ENCODE measurements at places on chromosomes 12 and 14. TPM values are rescaled to one million over a fixed set of nuclear protein-coding genes. Genes with fewer than 3 reads are reported as not detected.

DNA sequence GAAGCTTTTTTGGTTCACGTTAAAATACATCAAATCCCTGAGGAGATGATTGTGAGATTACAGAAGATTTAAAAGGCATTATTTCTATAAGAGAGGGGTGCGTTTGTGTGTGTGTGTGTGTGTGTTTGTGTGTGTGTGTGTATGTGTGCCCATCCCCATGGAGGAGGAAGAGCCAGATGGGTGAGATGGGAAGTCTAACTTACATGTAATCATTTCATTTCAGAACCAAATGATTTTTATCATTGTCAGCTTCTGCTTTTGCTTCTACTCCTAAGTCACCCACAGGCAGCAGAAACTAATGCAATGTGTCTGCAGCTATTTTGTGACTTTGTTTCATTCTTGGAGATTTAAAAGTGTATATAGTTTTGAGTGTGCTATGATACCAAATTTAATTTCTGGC is 68.7 kb downstream of the SLC4A8 start:
- no peak for DNase-seq

DNA sequence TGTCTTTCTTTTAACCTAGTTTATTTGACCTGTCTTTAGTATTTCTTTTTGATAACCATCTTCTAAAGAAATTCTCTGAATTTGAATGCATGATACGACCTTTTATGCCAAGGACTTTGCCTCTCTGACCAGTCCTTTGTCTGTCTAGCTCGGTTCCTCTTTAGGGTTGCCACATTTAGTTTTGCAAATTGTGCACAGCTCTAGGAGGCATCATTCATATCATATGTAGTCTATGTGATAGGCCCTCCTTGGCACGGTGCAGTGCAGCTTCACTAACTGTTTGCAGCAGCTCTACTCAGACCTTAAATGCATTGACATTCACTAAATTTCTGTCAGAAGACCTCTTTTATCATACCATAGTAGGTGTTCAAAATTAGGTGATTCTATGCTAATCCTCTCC is 75.6 kb downstream of the USP15 start:
- DNase-seq, result no peak

- DNase-seq, result no peak
These were observed 1006.9 kb downstream of the NRXN3 start for GRCh38 chr14:79177106-79177505.

GRCh38 chr12:11321980-11322379 is 11.7 kb upstream of the PRB4 start:
- no peak for DNase-seq

- DNase-seq, result peak; percentile 20
These were observed 92.6 kb upstream of the TMPO start for GRCh38 chr12:98422812-98423211.

DNA sequence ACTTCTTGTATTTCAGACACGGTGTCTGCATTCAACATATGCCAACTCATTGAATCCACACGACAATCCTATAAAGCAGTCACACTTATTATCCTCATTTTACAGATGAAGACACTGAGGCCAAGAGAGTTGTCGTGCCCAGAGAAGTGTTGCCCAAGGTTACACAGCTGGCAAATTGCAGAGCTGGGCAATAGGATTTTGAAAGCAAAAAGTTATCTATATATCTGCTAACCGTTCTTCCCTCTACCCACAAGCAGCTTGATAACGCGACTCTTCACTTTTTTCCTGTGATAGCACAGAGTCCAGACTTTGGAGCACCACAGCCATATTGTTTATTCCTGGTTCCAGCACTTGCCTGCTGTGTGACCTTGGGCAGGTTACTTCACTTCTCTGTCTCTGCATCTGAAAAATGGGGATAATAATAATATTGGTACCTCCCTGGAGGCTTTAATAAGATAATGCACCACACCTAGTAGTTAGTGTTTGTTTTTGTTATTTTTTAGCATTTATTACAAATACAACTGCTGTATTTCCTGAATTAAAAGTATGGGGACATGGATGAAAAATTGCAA is 82.2 kb downstream of the CHST11 start:
- no peak for DNase-seq

DNA sequence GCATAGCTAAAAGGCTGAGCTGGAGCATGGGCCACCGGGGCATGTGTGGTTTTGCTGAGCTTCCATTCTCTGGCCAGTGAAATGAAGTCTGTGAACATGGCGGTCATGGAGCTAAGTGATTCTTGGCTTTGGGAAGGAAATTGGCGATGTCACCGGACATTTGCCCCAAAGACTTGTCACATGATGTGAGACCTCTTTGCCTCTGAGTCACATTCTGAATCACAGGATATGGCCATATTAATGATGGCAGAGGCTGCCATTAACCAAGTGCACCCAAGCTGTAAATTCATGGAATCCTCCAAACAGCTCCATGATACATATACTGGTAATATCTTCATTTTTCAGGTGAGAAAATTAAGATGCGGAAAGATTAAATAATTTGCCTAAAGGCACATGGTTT is 27.4 kb upstream of the BATF start:
- DNase-seq, result no peak

DNA sequence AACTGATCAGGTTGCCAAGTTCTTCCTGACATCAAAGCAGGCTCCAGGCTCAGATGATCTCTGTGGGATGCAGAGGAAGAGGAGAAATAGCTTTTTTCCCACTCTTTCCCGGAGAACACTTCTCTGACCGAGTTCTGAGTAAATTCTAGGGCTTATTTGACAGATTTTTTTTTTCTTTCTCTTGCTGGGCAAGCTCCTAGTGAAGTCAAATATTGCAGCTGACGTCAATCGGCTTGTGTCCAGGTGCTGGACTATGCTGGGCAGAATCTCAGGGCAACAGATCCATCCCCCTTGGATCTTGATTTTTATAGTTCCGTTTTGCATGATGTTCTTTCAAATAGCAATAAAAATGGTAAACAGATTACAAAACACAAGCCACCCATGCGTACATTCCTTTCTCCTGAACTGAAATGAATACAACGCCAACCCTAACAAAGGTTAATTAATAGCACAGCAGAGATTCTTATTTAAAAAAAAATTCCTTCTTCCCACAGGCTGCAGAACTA is 182.2 kb downstream of the NOVA1 start:
- no peak for DNase-seq

- no peak for DNase-seq
These were observed 53.9 kb downstream of the ANAPC7 start for GRCh38 chr12:110349514-110350151.

DNA sequence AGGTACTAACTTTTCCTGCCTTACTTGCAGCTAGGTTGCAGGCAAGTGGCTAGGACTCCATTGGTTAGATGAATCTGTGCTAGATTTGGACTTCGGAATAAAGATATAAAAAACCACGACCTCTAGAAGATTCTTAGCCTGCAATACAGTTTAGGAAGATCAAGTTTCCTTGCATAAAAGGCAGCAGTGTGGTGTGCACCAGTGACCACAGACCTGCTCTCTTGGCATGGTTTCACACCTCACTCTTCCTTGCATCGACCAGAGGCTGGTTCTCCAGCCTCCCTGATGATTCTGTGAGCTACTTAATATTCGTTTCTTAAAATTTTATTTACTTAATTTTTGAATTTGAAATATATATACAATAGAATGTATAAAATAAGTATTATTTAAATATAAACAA is 9.8 kb downstream of the KLHDC1 start:
- DNase-seq, result no peak

- DNase-seq, result no peak
These were observed 200.6 kb downstream of the PHETA1 start for GRCh38 chr12:111168009-111168900.

GRCh38 chr12:28374556-28374955 is 184.3 kb downstream of the CCDC91 start:
- DNase-seq, result no peak

GRCh38 chr14:84544486-84545131 is 985.3 kb upstream of the FLRT2 start:
- DNase-seq, result no peak

DNA sequence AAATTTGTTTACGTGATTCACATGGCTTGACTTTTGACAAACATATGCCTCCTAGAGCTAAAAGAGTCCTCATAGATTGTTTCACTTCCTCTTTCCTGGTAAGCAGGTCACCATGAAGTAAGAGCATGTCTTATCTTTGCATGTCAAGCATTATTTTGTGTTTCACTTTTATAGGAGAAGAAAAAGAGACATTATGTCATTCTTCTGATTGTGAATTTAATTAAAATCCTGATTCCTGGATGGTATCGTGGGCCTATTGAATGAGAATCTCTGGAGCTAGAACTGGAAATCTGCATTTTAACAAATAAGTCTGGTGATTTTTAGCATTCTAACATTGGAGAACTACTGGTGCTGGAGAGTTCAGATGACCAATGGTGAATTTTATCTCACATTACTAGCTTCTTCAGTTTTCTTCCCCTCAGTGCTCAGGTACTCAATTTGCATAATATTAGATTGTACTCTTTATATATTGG is 218.6 kb upstream of the ATP2B1 start:
- DNase-seq, result no peak

DNA sequence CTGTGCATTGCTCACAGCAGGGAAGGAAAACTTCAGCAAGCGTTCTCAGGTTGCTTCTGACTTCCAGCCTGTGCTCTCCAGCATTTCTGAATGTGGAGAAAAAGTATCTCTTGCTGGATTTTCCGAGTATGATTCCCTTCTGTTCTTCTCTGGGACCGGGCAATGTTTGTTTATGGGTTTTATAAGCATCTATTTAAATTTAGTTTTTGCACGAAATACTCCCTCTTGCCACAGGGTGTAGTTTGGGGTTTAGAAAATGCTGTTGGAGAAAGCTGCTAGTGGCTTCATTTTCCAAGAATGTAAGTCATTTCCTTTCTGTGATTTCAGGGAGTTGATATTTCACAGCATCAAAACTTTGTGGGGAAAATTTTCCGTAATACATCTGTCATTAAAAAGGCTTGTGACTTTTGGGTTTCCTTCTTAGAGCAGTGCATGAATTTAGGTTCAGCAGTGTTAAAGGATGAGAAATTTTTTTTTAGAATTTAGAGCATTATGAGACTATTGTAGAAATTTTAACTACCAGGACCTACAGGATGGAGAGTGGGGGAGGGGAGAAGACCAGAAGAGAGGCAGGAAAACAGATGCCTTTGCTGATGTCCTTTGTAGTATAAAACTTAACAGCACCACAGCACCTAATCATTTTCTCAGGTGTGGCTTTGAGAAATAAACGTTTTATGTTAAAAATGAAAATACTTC is 1.5 kb downstream of the FRMD6 start:
- DNase-seq, result peak; percentile 57

DNA sequence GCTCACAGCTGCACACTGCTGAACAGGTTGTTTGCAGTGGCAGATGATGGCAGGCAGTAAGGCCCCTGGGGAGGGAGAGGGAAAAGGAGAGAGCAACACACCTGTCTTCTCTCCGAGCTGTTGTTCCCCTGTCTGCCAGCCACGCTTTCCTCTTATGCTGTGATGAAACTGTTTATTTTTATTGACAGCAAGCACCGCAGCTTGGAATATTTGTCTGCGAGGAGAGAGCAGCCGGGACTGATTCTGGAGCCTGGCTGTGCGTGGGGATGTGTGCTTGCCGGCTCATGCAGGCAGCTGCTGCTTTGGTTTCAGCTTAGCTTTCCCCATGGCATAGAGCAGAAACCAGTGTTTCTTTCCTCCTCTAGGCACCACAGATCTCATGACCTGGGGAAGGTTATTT is 58.7 kb upstream of the KCNA5 start:
- no peak for DNase-seq

- DNase-seq, result no peak
These were observed 9.0 kb upstream of the SIX1 start for GRCh38 chr14:60658211-60658690.

GRCh38 chr14:55976655-55977054 is 141.6 kb upstream of the PELI2 start:
- DNase-seq, result no peak

DNA sequence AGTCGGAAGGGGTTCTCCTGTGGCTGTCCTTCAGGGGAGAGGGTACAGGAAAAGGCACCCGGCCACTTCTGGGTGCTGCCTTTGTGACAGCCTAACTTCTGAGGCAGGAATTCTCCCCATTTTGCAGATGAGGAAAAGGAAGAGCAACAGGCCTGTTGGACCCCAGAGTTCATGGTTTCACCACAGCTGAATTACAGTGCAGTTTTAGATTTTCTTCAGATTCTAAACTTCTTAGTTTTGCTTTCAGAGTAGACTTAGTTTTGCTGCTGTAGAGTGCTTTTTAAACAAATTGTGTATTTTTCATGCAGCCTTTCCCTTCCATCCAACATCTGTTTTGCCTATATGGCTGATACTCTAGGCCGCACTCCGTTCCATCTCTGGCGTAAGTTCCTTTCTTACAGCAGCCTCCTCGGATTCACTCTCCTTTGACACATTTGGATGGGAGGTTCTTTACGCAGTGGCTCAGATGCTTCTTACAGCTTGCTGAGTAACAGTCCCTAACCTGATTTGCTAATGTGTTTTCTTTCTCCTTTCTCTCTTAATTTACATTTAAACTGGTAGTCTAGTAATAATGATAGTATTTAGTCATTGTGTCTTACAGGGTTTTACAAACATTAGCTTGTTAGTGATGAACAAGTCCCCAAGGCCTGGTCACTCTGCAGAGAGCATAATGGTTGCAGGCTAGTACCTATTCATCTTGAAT is 7.8 kb downstream of the TRAF3 start:
- no peak for DNase-seq

DNA sequence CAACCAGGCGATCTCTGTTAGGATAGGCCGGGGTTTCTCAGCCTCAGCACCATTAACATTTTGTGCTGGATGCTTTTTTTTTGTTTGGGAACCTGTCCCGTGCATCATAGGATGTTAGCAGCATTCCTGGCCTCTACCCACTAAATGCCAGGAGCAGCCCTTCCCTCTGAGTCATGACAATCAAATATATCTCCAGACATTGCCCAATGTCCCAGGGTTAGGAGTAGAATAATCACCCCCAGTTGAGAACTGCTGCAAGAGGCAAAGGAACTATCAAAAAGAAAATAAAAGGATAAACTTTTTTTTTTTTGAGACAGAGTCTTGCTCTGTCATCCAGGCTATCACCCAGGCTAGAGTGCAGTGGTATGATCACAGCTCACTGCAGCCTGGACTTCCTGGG is 76.0 kb downstream of the ACACB start:
- peak; percentile 83 for DNase-seq

GRCh38 chr12:125983094-125983783 is 918.0 kb downstream of the AACS start:
- no peak for DNase-seq

- no peak for DNase-seq
These were observed 34.1 kb downstream of the DIO3 start for GRCh38 chr14:101595349-101595748.

DNA sequence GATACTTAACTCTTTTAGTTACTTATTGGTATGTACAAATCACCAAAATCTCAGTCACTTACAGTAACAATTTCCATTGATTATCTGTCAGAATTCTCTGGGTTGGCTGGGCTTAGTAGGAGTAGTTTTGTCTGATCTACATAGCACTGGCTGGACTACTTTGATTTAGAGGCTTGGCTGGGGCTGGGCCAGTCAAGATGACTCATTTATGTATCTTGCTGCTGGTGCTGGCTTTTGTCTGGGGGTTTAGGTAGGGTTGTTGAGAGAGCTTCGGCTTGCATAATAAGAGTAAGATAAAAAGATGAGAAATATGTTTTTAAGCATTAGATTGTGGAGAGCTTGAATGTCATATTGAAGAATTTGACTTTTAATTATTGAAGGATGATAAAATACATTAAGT is 1093.7 kb downstream of the SLC6A15 start:
- peak; percentile 37 for DNase-seq

The C12orf42 gene
- polyA plus RNA-seq, result not detected

The SLC5A8 gene
- 0.01 TPM for polyA plus RNA-seq

The ADGRD1 gene
- polyA plus RNA-seq, result not detected

The TMEM121 gene
- 1.9 TPM for polyA plus RNA-seq

The RNFT2 gene
- 0.57 TPM for polyA plus RNA-seq

The KLRC4 gene
- polyA plus RNA-seq, result not detected

The ALG10B gene
- 9.3 TPM for polyA plus RNA-seq

The CATSPERB gene
- 0.11 TPM for polyA plus RNA-seq

The SYT10 gene
- polyA plus RNA-seq, result not detected

The CCDC38 gene
- polyA plus RNA-seq, result not detected

The CMA1 gene
- not detected for polyA plus RNA-seq
